ENCODE measurements at places on chromosomes 3 and 15.

DNA sequence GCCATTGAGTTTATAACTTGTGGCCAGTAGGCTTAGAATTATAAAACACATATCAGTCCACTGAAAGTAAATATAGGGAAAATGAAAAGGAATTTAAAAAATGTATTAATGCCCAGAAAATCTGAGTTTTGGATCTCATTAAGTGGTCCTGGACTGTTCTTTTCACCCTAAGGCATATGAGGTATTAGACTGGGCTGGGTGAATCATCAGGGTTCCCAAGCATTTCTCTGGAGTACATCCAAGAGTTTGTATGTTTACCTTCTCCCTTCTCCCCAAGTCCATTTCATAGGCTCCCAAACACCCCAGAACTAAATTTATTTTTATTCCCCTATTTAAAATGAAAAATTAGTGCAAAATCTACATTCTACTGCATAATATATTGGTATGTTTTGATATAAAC is 31.9 kb upstream of the SPTSSB start:
- no peak for DNase-seq

GRCh38 chr3:133503409-133503808 is 70.1 kb upstream of the CDV3 start:
- no peak for DNase-seq

- no peak for DNase-seq
These were observed 39.4 kb upstream of the SMAD3 start for GRCh38 chr15:67025719-67026609.

- DNase-seq: no peak
These were observed 377.1 kb upstream of the GOLIM4 start for GRCh38 chr3:168472783-168473182.

GRCh38 chr3:134775831-134776230 is 19.2 kb upstream of the EPHB1 start:
- DNase-seq: no peak

DNA sequence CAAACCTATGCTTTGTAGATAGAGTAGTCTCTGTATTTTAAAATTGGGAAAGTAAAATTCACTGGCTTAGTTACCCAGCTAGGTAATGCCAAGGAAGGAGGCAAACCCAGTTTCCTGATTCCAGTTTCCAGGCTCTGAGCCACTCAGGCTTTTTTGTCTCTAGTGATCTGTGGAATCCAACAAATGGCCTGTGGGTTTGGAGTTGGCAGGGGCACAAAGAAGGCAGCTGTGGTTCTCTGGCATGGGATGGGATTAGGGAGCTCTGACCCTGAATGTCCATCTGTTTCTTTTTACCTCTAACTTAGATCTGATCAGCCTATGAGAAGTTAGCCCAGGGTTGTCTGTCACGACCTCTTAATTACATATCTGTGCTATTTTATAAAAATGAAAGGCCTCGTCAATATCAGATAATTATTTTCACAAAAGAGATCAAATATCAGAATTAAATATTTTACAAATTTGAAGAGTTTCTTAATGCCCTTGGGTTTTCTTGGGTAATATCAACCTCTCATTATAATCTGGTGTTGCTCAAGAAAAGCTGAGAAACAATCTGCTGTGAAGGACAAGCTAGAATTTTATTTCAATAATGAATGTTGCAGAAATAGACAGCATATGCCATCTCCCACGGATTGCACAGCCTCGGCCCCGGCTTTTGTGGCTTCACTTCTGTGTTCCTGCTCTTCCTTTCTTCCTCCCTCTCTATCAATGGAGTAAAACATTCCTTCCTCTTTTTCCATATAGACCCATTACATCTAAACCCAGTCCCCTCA is 63.7 kb upstream of the DAZL start:
- no peak for DNase-seq

GRCh38 chr3:137787529-137787928 is 23.4 kb downstream of the SOX14 start:
- no peak for DNase-seq

- no peak for DNase-seq
These were observed 61.8 kb downstream of the CACNA2D2 start for GRCh38 chr3:50441424-50442217.

DNA sequence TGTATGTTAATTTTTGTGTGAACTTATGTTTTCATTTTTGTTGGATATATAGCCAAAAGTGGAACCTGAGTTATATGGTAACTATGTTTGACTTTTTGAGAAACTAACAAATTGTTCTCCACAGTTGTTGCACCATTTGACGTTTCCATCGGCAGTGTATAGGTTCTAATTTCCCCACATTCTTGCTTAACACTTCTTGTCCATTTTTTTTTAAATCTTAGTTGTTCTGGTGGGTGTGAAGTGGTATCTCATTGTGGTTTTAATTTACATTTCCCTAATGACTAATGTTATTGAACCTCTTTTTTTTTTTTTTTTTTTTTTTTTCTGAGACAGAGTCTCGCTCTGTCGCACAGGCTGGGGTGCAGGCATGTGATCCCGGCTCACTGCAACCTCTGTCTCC is 8.0 kb downstream of the NISCH start:
- DNase-seq: no peak

- no peak for DNase-seq
These were observed 51.5 kb downstream of the IGF1R start for GRCh38 chr15:98699591-98700424.

DNA sequence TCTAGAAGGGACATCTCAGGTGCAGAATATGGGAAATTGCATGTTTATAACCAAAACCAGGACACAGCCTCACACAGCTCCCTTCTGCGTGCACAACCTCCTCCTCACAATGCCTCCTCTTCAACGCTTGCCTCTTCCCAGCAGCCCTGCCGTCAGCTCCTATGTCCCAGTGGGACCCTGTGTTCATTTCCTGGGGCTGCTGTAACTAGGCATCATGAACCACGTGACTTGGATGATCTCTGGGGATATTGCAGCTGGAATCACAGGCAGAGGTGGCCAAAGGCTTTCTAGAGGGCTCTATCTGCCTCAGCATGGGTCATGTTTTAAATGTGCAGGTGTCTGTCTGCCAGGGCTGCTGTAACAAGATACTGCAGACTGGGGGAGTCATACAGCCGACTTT is 375.3 kb downstream of the OCA2 start:
- DNase-seq: no peak

DNA sequence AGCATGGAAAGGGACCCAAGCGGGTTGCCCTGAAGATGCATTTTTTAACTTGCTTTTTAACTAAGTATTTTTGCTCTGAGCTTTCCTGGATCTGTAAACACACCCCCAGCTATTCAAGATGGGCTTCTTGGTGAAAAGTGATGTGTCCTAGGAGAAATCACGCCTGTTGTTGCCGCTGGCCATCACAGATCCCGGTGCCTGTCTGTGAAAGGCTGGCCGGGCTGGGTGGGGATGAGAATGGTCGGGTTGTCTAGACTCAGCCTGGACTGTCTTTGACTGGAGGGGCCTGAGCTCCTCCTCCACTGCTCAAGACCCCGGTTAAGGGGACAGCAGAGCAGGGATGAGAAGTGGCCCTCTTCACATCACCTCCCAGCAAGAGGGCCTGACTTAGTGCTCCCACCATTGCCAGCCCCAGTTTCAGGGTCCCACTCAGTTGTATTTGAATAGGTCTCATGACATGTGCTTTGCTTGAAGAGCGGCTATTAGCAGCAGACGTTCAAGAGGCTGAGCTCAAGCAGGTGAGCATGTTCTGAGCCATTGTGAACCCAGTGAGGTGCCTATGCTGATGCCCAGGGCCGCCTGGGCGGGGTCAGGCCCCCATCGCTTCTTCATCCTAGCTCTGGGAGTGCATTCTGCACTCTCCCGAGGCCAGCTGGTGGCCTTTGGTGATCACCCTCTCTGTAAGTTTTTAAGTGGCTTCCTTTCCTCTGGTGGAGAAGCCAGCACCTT is 79.9 kb downstream of the IGF1R start:
- no peak for DNase-seq

DNA sequence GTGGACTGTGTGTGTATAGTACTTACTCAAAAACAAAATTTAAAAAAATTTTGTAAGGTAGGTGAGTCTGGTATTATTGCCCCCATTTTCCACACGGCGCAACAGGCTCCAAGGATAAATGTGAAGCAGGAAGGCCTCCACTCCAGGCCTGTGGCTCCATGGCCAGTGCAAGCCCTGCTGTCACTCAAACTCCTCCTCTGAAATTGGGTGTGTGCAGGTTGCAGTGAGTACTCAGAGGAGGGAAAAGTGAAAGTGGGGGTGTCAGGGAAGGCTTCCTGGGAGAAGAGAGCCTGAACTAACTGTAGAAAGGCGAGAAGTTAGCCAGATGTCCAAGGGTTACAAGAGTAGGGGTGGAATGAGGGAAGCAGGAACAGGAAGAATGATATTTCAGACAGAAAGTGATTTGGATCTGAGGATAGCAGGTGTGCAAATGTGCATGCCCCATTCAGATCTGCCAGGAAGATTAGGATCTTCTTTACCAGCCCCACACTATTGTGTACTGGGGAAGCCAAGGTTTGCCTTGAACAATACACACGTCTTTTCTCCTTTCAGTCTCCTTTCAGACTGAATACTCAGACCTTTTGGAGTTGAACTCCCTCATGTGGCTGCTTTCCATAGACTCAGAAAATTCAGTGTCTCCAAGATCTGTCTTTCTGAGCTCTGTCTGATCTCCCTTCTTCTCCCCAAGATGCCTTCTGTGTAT is 48.7 kb upstream of the RYK start:
- DNase-seq: no peak

DNA sequence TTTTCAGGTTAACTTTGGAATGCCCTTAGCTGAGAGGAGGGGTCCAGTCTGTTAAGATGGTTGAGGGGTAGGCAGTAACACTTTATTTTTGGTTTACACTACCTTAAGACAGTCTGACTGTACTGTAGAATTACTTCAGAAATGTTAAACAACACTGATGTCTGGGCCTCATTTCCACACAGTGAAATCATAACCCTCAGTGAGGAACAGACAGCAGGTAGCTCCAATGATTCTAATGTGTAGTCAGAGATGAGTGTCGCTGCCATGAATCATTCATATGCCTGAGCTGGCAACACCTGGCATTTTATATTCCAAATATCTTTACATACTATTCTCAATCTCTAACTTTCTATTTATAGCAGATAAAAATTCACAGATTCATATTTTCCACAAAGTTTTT is 37.3 kb upstream of the POU1F1 start:
- DNase-seq: no peak

DNA sequence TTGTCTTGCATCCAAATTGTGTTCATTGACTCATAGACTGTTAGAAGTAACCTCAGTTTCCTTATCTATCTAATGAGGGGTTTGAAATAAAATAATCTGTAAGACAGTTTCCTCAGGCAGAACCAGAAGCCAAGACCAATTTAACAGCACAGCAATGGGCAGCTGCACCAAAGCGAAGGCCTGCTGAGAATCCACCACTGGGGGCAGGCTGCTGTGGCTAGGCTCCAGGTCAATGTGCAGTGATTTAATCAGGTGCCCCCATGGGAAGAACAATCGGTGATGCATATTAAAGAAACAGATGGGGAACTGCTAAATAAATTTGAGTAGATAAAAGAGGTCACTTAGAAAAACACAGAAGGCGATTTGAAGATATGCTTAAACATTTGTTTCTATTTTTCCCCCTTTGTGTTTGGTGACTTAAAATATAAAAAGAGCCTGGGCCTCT is 28.0 kb upstream of the TMOD3 start:
- DNase-seq: no peak

DNA sequence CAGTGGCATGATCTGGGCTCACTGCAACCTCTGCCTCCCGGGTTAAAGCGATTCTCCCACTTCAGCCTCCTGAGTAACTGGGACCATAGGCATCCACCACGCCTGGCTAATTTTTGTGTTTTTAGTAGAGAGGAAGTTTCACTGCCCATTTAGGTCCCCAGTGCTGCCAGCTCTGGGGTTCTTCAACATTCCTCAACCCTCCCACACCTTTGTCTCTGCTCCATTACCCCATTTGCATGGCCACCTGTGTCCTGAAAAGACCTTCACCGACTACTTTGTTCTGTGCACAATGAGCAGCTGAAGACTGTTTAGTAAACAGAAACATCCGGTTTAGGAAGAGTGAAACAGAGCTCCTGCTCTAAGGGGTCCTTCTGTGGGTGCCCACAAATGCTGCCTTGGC is 92.0 kb downstream of the FAM43A start:
- no peak for DNase-seq
